ENCODE measurements at places on chromosomes 3 and 15.

- DNase-seq, result no peak
Observed at GRCh38 chr15:70855764-70856163, 1.8 kb upstream of the LARP6 start.

DNA sequence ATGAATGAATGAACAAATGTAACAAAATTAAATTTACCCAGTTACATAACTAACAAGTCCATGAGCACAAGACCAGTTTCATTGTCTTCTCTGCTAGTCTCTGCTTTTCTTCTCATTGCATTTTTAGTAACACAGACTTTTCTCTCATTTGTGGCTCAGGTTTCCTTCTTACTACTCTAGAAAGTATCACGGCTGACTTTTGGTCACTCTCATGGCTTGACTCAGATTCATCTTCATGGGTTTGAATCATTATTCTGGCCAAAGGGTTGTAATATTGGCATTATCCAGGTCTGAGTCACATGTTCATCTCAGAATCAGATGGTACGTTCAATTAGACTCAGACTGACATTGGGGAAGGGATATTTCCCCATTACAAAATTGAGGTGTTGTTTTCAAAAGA lies 121.5 kb upstream of the SATB1 start:
- no peak for DNase-seq

- DNase-seq, result peak; percentile 27
Observed at GRCh38 chr3:121748680-121749275, 763 bp downstream of the GOLGB1 start.

GRCh38 chr3:195763076-195763830 lies 42.5 kb downstream of the MUC20 start:
- no peak for DNase-seq

DNA sequence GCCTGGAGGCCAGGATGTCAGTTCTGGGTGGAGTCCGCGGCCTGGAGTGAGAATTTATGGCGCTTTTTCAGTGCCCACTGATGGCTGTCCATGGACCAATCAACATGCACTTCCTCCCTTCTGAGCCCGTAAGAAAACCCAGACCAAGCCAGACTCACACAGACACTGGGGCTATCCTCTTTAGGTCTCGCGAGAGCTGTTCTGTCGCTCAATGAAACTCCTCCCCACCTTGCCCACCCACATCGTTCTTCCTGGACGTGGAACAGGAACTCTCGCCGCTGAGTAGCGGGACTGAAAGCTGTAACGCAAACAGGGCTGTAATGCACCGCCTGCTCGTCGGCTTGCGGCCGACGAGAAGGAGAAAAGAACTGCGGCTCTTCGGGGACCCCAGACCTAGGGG lies 833.0 kb upstream of the CADM2 start:
- DNase-seq, result no peak

DNA sequence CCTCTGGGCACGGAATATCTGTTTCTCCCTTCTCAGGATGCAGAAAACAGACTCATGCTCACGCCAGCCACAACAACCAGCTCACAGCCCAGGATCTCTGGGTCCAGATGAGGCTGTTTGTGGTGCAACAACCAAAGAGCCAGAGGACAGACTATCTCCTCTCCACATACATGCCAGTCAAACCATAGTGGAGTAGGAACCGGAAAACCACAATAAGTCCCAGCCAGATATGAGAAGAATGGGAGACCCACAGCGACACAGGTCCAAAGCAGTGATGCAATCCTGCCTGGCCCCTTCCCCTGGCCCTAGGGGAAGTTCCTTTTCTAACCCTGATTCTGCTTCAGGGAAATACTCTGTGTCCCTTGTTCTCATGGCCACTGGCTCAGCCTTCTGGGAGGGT lies 27.6 kb downstream of the MEX3B start:
- DNase-seq, result no peak

GRCh38 chr15:27770769-27771554 lies 328.2 kb downstream of the OCA2 start:
- no peak for DNase-seq

DNA sequence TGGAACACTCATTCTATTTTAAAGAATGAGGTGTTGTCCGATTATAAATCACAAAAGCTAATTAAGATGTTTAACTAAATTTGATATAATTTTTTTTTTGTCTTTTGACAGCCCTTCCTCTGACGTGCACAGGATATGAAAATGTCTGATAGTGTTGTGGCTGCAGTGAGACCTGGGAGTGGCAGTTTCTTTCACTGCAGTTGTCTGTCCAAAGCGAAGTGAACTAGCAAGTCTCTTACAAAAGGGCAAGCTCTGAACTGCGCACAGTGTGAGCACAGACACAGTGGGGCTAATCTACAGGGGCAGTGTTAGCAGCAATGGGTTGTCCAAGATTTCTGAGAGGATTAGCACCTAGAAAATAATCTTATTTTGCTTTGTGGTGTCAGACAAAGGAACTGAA lies 29.1 kb upstream of the MYRIP start:
- no peak for DNase-seq

- no peak for DNase-seq
Observed at GRCh38 chr3:75294124-75294523, 370.0 kb upstream of the FRG2C start.

DNA sequence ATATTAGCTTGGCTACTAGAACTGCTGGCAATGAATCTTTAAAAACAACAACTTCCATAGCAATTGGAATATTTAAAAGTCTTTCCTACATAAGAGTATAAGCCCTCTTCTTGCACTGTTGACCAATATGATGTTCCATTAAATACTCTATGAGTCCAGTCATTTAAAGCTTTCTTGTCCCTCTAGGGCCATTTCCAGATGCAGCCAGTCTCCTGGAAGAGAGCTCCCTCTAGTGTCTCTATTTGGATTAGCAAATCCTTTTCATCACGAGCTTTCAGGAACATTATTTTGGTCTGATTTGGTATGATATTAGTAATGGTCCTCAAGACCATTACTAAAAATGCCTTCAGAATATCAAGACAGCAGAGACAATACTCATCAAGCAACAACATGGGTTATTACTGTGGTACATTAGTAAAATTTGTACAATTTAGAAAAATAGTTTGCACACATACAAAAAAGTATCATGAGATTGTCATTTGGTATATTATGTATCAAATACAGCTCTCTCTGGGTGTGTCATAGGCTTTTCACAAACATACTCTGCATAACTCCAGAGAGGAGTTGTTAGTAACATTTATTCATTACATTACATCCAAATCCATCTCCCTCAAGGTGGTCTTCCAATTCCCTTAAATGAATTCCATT lies 101.3 kb downstream of the DPH6 start:
- DNase-seq, result peak; percentile 8

DNA sequence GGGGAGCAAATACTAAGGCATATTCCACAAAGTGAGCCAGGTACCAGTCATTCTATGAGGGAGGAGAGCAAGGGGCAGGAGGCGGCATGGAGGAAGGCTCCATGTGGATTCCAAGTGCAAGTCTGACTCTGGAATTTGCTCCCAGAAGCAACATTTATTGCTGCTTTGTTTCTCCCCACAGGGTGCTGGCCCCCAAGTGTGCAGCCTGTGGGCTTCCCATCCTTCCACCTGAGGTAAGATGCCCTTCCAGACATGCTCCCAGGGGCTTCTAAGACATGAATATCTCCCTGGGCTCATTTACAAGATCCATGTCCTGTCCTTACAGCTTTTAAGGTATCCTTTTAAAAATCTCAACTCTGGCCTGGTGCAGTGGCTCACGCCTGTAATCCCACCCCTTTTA lies 15.9 kb upstream of the SACM1L start:
- DNase-seq, result no peak

DNA sequence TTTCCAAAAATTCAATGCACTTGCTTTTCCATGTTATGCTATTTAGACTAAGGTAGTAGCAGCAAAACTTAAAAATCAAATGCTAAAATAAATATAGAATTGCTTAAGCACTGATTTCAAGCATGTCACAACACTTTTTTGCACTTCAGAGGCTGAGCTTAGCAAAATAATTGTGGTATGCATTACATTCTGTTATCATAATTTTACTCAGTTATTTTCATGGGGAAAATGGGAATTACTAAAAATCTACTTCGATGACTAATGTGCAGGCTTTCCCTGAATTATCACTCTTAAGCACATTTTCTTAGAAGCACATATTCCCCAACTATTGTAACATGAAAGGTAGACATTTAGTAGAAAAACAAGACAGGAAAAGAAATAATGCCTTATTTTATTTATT lies 322.4 kb upstream of the CBLB start:
- no peak for DNase-seq

DNA sequence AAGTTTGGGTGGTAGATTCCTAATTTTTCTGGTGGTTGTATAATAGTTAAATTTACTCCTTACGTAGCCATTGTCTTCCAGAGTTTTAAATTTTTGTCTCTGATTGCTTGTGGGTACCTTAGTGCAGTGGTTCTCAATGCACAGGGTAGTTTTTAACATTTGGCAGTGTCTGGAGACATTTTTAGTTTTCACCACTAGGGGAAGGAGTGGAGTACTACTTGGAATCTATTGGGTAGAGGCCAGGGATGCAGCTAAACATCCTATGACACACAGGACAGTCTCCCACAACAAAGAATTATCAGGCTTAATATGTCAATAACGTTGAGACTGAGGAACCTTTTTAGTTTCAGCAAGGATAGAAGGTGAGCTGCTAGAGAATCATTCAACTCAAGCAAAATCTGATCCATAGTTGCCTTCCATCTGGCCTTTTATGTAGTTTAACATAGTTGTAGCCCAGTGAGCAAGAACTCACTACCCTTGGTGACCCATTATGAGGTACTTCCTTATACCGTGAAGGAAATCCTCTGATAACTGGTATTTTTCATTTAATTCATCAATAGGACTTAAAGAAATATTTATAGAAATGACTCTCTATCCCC lies 8.6 kb upstream of the STX19 start:
- DNase-seq, result no peak

Data from thymus (tissue), 14 donors.